ELR (cell line): ENCODE measurements at places on chromosomes 11 and 22.

GRCh38 chr22:36544107-36544620 lies 15.2 kb upstream of the EIF3D start:
- peak; percentile 92 for DNase-seq

- no peak for DNase-seq
These were observed 77.6 kb downstream of the MIAT start for GRCh38 chr22:26735019-26735409.

- peak; percentile 46 for DNase-seq
These were observed 926 bp downstream of the PRR5L start for GRCh38 chr11:36296884-36297543.

DNA sequence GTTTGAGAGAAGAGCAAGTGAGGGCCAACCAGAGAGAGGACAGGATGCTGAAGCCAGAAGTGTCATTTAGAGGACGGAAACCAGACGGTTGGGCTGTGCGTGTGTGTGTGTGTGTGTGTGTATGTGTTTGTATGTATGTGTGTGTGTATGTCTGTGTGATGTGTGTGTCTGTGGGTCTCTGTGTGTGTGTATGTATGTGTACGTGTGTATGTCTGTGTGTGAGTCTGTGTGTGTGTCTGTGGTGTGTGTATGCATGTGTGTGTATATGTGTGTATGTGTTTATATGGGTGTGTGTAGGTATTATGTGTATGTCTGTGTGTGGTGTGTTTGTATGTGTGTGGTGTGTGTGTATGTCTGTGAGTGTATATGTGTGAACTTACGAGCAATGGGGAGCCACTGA lies 77.7 kb upstream of the EIF3D start:
- no peak for DNase-seq

- no peak for DNase-seq
These were observed 48.5 kb upstream of the SLC35C1 start for GRCh38 chr11:45756384-45757010.
